Stimulated activated CD4-positive, alpha-beta T cell treated with anti-CD3 and anti-CD28 coated beads, Interleukin-4, amount 100 ng/mL, for 48 hours (primary cell): ENCODE measurements at places on chromosomes 6 and 20.

DNA sequence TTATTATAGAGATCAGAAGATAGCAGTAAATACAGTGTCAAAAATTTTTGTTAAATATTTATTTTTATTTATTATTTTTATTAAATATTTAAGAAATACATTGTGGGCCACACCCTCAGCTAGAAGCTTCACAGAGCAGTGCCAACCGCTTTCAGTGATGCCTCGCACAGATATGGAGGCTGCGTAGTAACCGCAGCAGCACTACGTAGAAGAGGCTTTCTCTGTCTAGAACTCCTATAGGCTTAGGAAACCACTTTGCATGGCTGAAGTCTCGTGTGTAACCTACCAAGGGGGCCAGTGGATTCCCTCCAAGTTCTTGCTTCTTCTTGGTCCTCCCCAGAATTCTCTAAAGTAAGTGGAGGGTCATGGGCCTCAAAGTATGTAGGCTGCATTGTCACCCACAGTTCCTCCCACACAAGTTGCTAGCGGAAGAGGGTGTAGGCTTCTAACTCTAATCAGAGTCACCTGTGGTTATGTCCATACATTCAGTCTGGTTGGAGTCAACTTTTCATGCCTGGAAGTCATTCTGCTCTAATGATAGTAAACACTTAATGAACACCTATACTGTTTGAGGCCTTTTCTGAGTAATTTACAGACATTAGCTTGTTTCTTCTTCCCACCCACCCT, 285.6 kb downstream of the CDKAL1 start:
- no peak for DNase-seq

GRCh38 chr6:15079288-15079817, 166.5 kb upstream of the JARID2 start:
- no peak for DNase-seq

- no peak for DNase-seq
Measured at GRCh38 chr6:163416557-163417253, 2.2 kb downstream of the QKI start.

DNA sequence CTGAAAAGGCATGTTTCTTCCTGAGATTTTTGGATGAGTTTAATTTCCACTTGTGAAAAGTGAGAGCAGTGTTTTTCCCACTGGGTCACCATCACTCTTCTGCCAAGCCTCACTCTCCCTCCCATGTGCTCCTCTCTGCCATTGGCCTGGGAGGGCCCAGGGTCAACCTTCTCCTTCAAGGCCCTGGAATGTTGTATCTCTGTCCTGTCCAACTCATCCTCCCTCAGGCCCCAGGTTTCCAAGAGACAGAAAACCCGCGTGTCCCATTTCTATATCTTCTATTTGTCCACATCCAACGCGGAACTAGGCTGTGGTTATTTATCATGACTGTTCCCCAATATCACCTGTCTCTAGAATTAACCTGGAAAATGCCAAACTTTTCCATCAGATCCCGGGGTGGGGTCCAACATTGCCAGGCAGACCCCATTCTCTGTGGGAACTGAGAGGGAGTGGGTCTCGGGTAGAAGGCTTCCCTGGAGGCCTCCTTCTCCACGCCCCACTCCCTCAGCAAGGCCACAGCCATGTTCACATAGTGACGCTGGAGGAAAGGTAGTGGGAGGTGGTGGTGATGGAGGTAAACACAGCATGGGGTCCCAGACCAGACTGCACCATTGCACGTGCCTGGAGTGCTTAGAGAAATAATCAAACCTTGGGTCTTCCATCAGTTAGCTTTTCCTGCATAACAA, 173.5 kb downstream of the SCP2D1 start:
- no peak for DNase-seq

GRCh38 chr6:27672113-27672799, 199.4 kb upstream of the ZNF184 start:
- DNase-seq = no peak

GRCh38 chr20:12255461-12255970, 337.8 kb downstream of the BTBD3 start:
- no peak for DNase-seq

- DNase-seq = no peak
Measured at GRCh38 chr20:10784554-10785183, 110.9 kb upstream of the JAG1 start.

DNA sequence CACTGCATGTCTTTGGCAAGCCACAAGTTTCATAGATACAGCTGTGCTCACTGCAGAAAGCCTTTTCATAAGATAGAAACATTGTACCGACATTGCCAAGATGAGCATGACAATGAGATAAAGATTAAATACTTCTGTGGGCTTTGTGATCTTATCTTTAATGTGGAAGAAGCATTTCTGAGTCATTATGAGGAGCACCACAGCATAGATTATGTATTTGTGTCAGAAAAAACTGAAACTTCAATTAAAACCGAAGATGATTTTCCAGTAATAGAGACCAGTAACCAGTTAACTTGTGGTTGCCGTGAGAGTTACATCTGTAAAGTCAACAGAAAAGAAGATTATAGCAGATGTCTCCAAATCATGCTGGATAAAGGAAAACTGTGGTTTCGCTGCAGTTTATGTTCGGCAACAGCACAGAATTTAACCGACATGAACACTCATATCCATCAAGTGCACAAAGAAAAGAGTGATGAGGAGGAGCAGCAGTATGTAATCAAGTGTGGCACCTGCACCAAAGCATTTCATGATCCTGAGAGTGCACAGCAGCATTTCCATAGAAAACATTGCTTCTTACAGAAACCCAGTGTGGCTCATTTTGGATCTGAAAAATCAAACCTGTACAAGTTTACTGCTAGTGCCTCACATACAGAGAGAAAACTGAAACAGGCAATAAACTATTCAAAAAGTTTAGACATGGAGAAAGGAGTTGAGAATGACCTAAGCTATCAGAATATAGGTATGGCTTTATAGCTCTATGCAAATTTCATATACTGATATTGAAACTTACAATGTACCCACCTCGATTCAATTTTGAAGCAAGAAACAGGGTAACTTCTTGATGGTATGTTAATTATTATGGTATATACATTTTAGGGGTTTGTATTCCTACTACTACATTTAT, 23.9 kb upstream of the BAG2 start:
- DNase-seq = peak; percentile 1

DNA sequence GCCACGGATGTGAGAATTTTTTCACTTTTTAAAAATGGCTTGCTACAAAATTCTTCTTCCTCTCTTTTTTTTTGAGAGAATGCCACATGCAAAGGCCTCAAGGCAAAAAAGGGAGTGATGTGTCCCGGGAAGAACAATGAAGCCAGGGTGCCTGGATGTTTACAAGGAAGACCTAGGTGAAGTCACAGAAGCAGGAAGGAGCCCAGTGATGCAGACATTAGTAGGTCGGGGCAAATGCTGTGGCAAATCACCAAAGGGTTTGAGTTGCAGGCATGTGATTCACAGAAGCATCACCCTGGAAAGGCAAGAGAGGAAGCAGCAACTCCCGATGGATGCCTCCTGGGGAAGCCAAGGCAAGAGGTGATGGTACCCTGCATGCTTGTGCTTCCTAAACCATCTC, 46.8 kb downstream of the FARS2 start:
- DNase-seq = no peak

- DNase-seq = no peak
Measured at GRCh38 chr20:2700913-2701620, 8.5 kb downstream of the EBF4 start.

DNA sequence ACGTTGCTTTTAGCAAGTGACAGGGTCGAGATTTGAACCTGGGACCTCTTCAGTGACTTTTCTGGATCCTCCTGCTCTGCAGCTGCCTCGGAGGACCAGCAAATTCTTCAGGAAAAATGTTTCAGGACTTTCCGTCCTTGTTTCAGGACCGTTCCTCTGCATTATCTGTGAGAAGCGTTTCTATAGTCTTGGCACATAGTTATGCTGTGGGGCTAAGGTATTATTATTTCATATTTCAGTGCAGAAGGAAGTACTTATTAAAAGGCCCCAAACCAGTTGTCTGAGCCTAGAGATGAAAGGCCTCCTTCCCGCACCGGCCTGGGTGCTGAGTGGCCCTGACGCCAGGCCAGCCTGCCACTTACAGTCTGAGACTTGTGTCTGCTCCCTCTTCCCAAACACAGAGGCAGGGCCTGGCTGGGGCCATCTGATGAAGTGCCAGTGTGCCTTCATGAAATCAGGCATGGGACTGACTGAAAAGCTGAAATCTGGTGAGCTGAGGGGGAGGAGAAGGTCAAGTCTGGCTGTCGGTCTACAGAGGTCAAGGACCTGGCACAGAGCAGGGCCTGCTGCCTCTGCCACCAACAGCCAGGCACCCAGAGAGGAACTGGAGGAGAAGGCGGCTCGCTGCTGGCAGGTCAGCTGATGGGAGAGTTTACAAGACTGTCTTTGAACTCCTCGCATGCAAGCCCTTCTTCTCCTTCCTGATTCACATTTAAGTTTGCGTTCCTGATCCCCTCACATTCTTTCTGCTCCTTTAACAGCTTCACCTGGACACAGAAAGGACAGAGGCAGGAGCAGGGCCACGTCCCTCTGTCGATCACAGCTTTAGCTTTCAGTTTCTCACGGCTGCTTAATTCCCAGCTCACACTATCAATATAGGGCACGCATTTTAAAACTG, 8.9 kb upstream of the QKI start:
- no peak for DNase-seq

- no peak for DNase-seq
Measured at GRCh38 chr20:7144464-7144863, 377.0 kb downstream of the BMP2 start.

DNA sequence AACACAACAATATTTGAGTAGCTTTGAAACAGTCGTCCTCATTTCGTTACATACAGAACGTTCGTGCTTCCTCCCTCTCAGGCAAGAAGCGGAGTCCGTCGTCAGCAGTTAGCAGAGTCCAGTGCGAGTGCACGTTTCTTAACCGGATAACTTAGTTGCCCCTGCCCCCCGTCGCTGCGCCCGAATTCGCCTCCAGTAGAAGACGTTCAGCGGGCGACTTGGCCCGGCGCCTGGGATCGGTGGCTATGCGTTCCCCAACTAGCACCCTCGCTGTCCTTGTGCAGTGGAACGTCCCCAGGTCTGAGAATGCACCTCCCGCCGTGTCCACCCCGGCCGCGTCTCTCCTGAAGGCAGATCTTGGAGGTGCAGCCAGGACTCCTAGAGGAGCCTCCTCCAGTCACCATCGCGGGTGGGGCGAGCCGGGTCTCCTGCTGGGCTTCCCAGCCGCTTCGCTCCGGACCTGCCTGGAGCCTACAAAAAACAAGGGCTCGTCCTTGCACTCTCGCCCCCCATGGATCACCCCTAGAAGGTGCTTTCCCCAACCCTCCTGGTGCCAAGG, 910 bp upstream of the PCSK2 start:
- no peak for DNase-seq

GRCh38 chr6:82251942-82252341, 4.4 kb upstream of the IBTK start:
- DNase-seq = no peak

DNA sequence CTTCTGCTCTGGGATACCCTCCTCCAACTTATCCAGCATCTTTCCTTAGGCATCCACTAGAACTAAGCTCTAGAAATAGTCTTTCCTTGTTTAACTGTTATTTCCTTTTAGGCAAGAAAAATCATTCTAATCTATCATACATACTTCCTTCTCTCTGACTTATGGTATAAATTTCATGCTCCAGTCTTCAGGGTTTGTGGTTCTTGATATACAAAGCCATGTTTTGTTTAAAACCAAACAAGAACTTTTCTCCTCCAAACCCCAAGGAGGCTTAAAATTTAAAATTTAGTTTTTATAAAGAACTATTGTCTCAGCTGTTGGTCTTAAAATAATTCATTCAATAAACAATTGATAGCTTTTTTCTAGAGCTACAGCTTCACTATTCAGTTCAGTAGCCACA, 77.2 kb downstream of the CD164 start:
- no peak for DNase-seq

DNA sequence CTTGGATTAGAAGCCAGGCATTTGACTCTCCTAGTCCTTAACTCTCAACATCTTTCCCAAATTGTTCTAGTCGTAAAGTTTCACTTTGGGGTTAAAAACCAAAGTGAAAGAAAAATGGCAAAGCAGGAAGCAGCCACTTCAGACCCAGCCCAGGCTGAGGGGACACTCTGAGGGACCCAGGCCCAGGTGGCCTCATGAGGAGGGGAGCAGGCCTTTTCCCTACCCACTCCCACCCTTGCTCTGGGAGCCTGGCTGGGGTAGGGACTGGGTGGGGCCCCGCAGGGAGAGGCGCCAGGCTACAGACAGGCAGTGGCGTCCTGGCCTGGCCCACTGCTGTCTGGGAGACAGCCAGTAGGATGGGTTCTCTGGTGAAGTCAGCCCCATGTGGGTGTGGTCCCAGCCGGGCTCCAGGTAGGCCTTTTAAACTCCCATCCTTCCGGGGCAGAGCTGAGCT, 68.7 kb upstream of the MYL9 start:
- no peak for DNase-seq

DNA sequence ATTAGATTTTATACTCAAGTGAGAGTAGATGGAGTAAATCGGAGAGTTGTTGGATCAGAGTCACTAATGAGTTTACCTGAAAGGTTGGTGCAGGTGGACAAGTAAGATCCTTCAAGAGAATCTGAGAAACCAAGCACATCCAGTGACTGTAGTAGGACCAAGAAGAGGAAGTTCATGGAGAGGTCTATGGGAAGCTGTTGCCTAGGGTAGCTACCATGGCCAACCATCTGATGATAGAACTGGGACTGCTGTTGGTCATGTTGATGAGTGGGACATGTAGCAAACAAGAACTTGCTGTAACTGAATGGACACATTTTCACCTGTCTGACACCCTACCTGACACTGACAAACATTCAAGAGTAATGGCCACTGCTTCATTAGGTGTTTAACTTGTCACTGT, 11.3 kb upstream of the ADGB start:
- DNase-seq = no peak

- no peak for DNase-seq
Measured at GRCh38 chr6:125154118-125154760, 666 bp downstream of the TPD52L1 start.

DNA sequence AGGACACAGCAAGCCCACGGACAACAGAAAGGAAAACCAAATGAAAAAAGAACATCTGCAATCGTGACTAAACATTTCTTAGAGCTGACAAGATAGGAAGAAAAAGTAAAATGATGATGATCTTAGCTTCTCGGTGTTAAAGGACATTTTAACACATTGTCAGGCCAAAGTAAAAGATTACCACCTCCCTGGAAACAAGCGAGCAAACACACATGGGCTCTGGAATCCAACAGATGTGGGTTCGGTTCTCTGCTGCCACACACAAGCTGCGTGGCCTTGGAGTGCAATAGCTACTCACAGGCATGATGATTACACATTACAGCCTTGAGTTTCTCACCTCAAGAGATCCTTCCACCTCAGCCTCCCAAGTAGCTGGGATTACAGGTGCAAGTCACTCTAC, 7.5 kb upstream of the AAR2 start:
- no peak for DNase-seq

DNA sequence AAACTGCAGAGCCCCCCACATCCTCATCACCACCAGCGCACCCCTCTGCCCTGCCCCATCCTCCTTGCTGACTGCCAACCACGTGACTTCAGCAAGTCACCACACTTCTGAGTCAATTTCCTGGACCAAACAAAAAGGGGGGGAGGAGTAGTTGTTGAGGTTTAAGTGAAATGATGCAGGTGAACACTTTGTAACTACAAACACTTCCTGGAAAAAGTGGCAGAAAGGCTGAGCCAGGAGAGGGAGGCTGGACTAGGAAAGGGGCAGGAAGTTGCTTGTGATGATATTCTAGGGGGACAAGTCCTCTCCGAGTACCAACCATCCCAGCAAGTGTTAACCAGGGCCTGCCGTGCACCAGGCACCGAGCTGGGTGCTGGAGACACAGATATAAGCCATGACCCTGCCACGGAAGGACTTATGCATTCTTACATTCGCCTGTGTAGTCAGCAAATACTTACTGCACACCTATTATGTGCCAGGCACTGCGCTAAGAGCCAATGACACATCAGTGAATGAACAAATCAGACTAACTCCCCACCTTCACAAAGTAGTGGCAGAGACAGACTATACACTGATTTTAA, 67.3 kb downstream of the PREX1 start:
- DNase-seq = no peak
